Renal cortex interstitium (tissue), 15 donors: ENCODE measurements at places on chromosomes 1 and 21. TPM values are rescaled to one million over a fixed set of nuclear protein-coding genes. Genes with fewer than 3 reads are reported as not detected.

Gene PDZK1
- polyA plus RNA-seq, result 234 TPM

DNA sequence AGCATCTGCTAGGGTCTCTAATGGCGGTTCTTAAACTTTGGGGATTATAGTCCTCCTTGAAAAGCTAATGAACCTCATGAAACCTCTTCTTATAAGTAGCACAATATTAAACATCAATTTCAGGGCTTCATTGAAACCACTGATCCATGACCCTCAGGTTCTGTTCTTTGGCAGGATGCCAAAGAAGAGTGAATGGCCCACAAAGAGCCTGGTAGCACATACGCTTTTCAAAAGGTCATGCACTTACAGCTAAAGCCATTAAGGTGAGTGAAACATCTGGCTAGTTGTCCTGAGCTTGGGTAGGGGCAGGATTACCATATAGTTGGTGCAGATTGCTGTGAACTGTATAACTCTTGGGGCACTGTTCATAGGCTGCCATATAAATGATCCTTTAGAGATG lies 42.3 kb downstream of the MDM4 start:
- DNase-seq, result no peak

Gene REN
- polyA plus RNA-seq, result 81.4 TPM

- DNase-seq, result no peak
These were observed 69.2 kb upstream of the KIF26B start for GRCh38 chr1:245085508-245086095.

Gene PALMD
- polyA plus RNA-seq, result 2.0 TPM

GRCh38 chr21:41670056-41670805 lies 96.6 kb downstream of the RIPK4 start:
- no peak for DNase-seq

Gene TLCD4
- polyA plus RNA-seq, result 7.1 TPM

- no peak for DNase-seq
These were observed 23.6 kb upstream of the DUSP10 start for GRCh38 chr1:221765527-221765926.

Gene CFAP126
- 15.2 TPM for polyA plus RNA-seq

GRCh38 chr21:29429218-29429617 lies 130.5 kb downstream of the BACH1 start:
- no peak for DNase-seq

- DNase-seq, result no peak
These were observed 54.4 kb downstream of the NTMT2 start for GRCh38 chr1:170200161-170200560.

DNA sequence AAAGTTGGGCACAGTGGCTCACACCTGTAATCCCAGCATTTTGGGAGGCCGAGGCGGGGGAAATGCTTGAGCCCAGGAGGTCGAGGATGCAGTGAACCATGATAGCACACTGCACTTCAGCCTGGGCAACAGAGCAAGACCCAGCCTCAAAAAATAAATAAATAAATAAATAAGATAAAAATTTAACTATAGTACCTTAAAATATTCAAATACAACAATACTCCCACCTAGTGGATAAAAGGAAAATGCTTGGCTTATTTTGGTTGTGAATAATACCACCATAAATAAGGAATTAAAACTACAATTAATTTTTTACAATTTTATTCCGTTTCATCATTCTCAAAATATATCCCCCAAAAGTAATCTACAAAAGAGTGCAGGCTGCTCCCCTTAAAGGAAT lies 8.1 kb downstream of the PSMG1 start:
- DNase-seq, result peak; percentile 4

Gene PTAFR
- polyA plus RNA-seq, result 2.2 TPM

Gene RER1
- polyA plus RNA-seq, result 126 TPM

DNA sequence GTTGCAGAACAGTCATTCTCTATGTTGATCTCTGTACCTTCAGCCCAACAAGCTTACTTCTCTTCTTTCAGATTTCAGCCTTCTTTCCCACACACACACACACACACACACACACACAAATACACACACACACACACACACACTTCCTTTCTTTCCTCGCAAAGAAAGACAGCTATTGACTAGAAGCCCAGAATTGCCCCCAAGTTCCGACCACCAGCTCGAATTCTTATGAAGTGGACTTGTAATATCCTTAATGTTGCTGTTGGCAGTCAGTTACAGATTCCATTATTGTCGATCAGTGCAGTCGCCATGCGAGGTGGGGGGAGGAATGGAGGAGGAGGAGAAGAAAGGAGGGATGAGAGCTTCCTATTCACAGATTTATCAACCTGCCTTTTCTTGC lies 125.5 kb downstream of the CLEC20A start:
- no peak for DNase-seq

DNA sequence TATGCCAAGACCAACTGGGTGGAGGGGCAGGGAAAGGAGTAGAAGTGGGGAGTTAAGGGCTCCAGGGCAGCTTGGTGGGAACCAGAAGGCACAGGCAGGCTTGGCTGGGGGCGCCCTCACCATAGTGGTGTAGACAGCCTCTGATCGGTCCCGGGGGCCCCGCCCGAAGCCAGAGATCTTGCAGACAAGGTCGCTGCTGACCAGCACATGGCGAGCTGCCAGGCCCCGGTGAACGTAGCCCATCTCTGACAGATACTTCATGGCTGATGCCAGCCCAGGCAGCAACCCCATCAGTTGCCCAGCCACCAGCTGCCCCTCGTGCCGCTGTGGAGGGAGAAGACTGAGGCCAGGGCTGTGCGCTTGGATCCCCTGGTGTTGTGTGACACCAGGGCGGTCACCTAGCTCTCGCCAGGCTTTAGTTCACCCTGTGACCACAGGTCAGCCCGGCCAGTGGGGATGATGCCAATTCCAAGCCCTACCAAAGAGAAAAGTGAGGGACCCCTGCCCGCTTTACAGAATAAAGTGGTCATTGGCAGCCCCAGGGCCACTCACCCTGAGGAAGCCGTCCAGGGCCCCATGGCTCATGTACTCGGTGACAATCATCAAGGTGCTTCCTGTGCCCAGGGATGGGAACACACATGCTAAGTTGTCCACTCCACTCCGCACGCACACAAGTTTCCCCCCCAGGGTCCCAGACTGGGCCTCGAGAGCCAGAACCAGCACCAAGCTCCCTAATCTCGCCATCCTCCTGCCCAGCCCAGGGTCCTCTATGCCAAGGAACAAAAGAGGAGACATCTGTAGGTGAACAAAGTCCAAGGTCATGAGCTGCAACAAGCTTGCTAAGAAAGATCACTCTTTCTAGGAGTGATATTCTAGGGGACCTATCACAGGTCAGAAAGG lies 28.2 kb downstream of the CDCA8 start:
- DNase-seq, result no peak

- DNase-seq, result no peak
These were observed 23.1 kb upstream of the ADGRB2 start for GRCh38 chr1:31787261-31787660.

Gene AIM2
- 0.32 TPM for polyA plus RNA-seq

- DNase-seq, result peak; percentile 38
These were observed at the start of gene PDE4B for GRCh38 chr1:65792669-65793358. Gene PDE4B, plus strand, starts transcription at chr1:65792895.

Gene SPRR3
- not detected for polyA plus RNA-seq

DNA sequence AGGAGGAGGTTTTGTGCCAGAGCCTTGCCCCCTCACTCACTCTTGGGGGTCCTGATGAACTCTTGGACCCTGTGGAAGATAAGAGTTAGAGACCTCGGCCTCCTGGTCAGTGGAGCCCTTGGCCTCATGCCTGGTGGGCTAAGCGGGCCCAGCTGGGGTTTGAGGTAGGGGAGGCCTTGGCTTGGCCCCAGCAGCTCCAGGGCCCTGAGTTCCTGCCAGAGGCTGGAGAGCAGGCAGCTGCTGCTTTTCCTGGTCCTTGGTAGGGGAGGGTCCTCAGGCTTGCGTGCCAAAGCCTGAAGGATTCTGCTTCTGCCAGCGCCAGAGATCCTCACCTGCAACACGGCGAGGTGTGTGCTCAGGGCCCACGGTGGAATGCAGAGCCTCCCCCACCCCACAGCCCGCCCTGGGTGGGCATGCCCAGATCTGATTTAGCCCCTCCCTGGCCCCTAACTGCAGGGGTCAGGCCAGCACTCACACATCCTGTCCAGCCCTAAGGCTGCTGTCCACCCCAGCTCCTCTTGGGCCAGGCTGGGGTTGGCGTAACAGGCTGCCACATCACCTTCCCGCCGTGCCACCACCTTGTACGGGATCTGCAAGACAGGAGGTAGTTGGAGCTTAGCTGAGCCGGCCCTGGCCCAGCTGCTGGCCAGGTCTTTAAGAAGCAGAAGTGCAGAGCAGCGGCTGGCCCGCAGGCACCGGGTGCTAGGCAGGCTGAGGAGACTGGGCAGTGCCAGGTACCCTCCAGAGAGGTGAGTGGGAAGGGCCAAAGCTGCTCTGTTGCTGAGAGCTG lies 4.7 kb downstream of the GALE start:
- no peak for DNase-seq

Gene NUDC
- 87.5 TPM for polyA plus RNA-seq

- DNase-seq, result no peak
These were observed 29.0 kb downstream of the STUM start for GRCh38 chr1:226577401-226578180.

Gene MAN1C1
- 14.0 TPM for polyA plus RNA-seq

- DNase-seq, result peak; percentile 19
These were observed 27.1 kb downstream of the KCNK1 start for GRCh38 chr1:233641029-233641428.

DNA sequence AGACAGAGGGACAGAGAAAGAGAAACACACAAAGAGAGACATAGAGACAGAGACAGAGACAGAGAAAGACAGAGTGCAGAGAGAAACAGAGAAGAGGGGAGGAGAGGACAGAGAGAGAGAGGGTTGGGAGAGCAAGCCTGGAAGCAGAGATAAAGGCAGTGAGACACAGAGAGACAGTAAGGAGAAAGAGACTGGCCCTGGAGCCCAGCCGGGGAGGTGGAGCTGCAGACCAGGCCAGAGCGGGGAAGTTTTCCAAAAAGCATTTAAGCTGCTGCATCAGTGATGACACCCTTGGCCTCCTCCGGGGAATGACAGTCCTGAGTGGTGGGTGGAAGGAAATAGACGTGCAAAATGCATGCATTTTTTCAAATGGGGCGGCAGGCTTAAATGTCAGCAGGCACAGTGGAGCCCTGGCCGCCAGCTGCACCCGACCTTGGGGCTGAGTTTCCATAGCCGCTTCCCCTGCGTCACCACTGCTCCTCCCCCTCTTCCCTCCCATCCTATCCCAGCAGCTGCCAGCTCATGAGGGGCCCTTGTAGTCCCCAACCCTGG lies 95.4 kb upstream of the KLHDC7A start:
- DNase-seq, result peak; percentile 41

DNA sequence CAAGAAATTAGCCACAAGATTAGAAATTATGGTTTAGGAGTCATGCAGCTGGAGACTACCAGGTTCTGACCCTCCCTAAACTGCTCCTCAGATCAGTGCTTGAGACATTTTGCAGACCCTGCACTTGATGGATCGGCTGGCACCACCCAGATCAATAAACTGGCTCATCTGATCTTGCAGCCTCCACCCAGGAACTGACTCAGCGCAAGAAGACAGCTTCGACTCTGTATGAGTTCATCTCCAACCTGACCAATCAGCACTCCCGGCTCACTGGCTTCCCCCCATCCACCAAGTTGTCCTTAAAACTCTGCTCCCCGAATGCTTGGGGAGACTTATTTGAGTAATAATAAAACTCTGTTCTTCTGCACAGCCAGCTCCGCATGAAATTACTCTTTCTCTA lies 40.0 kb downstream of the L1TD1 start:
- DNase-seq, result no peak

Gene COL6A2
- 284 TPM for polyA plus RNA-seq

Gene MASP2
- 9.6 TPM for polyA plus RNA-seq

Gene MFAP2
- polyA plus RNA-seq, result 205 TPM

DNA sequence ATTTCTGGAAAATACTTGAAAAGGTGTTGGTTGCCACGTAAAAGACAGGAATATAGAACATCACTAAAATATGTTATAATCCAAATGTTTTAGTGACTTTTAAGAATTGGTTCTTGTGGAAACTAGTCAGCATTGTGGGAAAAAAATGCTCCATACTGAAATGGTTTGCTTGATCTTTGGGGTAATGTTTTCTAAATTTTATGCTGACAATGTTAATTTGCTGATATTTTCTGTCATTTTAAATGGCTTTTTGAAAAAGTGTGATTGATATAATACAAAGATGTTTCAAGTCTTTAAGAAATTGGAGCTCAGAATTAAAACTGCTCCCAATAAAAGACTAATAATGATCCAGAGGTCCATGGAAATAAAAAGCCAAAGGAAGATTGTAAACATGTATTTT lies 610.9 kb downstream of the ADGRL2 start:
- no peak for DNase-seq

DNA sequence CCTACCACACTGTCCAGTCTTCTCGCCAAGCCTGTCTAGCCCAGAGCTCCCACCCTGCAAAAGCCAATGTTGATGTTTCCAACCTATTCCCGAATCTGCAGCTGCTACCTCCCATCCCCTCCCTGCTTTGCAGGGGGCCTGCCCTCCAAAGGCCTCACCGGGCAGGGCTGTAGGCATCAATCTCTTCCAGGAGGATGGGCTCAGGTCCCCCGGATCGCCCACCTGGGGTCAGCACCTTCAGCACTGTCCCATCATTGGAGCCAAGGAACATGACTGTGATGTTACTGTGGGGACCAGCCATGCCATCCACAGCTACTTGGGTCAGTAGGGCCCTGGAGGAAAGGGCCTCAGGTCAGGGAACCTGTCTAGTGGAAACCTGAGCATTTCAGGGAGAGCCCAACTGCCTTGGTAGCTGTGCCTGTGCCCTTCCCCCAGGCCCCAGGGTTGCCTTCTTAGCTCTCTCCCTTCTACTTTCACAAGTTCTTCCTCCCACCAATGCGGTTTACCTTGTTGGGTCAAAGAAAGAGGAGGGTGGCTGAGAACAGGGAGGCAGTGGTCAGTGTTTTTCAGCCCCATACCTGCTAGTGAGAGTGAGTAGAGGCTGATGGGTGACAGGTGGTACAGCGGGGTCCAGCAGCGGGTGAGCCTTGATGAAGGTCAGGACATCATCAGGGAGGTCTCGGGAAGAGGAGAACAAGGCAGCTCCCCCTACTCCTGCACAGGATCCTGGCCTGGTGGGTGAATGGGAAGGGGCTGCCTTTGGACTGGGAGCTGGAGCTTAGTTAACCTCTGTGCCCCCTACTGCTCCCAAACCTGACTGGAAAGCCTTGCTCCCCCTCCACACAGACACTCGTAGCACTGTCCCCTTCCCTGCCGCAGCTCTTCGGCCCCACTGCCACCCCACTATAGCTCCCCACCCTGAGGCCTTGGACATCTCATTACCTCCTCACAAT lies 10.7 kb downstream of the SEMA6C start:
- DNase-seq, result no peak

DNA sequence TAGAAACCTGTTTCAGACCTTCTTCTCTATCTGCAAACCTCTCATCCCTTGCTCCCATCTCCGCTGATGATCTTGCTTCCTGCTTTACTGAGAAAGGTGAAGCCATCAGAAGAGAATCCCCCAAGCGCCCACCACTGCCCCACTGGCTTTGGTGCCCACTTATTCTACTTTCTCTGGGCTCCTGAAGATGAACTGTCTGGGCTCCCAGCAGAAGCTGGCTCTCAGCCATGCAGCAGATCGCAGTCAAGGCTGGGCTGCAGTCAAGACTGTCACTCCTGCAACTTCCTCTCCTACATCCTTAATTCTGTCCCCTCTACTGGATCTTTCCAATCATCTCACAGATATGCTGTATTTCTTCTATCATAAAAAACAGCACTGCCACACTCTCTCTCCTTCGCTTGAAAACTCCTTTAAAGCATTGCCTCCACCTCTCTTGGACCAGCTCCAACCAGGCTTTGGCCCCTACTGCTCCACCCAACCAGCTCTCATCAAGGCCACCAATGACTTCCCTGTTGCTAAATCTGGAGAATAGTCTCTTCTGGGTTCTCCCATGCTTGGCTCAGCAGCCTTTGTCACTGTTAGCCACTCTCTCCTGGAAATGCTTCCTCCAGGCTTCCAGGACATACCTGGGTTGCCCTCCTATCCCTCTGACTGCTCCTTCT lies 25.8 kb downstream of the TRIM62 start:
- no peak for DNase-seq

- no peak for DNase-seq
These were observed at the start of gene CR2 for GRCh38 chr1:207454046-207454964. Gene CR2, plus strand, starts transcription at chr1:207454328. Its CDS starts 91 bp downstream, at chr1:207454419.
